ENCODE measurements at places on chromosomes 12 and 14.
A peak's percentile ranks its signal among the peaks of the same experiment; 100 is the strongest.

- peak; percentile 63 for DNase-seq
These were observed 27.3 kb downstream of the RERG start for GRCh38 chr12:15193946-15194345.

DNA sequence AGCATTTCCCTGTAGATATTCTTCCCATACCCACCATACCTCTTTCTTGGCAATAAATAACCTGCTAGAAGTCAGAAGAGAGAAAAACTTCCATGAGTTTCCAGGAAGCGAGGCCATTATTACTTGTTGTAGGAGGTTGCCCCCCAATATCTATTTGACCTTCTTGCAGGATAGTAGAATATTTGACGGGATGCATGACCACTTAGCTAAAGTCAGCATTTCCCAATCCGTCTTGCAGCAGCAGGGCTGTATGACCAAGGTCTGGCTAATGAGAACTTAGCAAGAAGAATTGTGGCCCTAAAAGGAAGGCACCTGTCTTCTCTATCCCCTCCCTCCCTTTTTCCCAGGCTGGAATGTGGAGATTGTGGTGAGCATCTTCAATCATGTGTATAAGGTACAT is 51.5 kb downstream of the NINJ2 start:
- no peak for DNase-seq

- DNase-seq = no peak
These were observed 115.0 kb downstream of the BTG1 start for GRCh38 chr12:92030618-92031017.

GRCh38 chr14:51873221-51873893 is 12.9 kb downstream of the GNG2 start:
- no peak for DNase-seq

DNA sequence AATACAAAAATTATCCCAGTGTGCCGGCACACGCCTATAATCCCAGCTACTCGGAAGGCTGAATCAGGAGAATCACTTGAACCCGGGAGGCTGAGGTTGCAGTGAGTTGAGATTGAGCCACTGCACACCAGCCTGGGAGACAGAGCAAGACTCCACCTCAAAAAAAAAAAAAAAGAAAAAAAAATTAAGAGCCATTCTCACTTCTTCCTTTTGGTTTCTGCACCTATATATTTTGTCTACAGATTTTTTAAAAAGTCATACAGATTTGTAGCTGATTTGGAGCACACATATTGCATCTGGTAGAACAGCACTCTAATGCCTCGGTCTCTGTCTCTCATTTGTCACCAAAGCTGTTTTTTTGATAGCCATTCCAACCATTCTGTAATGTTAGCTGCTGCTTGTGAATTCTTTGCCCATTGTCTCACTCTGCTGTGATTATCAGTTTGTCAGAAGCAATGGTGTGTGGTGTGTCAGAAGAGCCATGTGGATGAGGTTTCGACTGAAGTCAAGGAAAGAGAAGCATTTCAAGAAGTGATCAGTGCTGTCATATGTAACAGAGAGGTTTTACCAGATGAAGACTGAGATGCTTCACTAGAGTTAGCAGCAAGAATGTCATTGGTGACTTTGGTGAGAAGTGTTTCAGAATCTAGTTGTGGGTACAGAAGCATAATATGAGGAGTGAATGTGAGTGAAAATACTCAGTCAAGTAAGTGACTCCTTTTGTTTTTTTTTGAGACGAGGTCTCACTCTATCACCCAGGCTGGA is 8.7 kb upstream of the KTN1 start:
- DNase-seq = no peak

DNA sequence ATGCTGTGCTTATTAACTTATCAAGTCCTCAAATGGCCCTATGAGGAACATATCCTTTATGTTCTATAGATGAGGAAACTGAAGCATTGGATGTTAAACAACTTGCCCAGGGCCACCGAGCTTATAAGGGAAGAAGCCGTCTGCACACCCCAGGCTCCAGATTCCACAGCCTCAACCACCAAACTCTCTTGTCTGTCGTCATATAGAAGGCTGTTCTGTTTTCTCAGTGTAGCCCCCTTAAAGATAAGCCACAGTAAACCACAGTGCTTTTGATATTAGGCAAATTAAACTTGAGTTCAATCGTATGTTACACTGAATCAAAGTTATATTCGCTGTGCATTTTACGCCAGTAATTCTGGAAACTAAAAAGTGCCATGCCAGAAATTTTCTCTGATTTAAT is 116.7 kb downstream of the PRKCH start:
- DNase-seq = no peak

DNA sequence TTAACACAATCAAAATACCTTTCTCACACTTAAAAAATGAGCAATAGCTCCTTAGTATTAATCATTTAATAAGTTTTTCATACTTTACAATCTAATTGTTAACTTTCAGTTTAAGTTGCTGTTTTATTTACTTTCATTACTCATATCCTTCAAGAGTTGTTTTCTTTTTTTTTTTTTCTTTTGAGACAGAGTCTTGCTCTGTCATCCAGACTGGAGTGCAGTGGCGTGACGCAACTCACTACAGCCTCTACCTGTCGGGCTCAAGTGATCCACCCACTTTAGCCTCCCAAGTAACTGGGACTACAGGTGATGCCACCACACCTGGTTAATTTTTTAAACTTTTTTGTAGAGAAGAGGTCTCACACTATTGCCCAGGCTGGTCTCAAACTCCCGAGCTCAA is 16.1 kb downstream of the ZBTB1 start:
- DNase-seq = no peak

DNA sequence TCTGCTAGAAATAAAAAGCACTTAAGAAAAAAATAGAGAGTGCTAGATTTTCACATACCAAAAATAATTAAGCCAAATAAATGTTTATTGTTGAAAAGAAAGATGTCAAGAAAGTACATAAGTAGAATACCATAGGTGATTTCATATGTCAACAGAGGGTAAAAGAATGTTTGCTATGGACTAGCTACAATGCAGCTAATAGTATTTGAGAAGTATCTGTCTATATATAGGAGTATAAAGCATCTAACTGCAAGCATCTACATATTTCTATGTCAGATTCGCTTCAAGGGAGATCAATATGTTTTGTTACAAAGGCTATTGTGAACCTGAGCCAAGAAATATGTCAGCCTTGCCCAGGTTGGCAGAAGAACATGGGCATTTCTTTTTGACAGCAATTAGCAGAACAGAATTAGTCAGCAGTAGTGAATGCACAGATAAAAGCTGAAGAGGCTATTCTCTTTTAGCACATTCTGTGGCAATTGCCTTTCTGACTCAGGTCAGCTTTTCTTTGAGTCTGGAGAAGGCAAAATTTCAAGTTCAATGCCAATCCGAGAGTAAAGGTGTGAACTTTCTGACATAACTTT is 140.1 kb downstream of the ALG10B start:
- no peak for DNase-seq

- no peak for DNase-seq
These were observed 33.2 kb upstream of the KICS2 start for GRCh38 chr12:64255249-64255648.

GRCh38 chr12:129659961-129660622 is 243.7 kb downstream of the TMEM132D start:
- no peak for DNase-seq

DNA sequence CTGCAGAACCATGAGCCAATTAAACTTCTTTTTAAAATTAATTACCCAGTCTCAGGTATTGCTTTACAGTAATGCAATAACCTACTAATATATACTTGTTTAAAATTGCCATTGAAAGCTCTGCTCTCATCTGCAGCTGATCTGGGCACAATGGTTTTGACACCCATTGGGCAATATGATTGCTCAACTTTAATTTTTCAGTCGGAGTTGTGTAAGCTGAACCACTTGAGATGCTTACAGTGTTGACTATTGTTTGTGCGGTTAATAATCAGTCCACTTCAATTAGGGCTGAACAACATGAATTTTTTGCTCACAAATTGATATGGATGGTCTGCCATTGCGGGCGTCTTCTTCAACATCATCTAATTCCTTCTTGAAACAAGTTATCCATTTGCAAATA is 18.0 kb upstream of the OR4K5 start:
- no peak for DNase-seq

GRCh38 chr14:81313775-81314429 is 86.2 kb downstream of the STON2 start:
- DNase-seq = no peak

DNA sequence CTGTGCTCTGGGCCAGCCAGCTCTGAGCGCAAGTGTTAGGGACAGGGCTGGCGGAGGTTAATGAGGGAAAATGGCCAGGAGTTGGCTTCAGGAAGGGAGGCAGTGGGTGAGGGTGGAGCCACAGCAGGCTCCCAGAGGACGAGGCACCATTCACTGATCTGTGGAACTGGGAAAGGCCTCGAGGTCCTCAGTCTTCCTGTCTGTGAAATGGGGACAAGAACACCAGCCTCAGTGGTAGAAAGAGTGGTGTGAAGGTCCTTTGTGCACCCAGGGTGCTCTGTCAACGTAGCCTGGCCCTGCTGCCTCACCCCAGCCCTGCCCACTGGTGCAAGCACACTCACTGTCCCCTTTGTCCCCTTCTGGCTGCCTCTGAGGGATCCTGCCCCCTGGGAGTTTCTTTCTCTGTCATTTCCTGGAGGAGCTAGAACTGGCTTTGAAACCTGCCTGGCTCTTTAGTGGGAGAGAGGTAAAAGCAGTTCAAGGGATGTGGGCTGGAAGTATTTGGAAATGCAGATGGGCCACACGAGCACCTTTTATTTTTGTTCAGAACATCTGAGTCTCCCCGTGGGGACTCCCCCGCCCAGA is 25.0 kb downstream of the SYNDIG1L start:
- DNase-seq = peak; percentile 81

DNA sequence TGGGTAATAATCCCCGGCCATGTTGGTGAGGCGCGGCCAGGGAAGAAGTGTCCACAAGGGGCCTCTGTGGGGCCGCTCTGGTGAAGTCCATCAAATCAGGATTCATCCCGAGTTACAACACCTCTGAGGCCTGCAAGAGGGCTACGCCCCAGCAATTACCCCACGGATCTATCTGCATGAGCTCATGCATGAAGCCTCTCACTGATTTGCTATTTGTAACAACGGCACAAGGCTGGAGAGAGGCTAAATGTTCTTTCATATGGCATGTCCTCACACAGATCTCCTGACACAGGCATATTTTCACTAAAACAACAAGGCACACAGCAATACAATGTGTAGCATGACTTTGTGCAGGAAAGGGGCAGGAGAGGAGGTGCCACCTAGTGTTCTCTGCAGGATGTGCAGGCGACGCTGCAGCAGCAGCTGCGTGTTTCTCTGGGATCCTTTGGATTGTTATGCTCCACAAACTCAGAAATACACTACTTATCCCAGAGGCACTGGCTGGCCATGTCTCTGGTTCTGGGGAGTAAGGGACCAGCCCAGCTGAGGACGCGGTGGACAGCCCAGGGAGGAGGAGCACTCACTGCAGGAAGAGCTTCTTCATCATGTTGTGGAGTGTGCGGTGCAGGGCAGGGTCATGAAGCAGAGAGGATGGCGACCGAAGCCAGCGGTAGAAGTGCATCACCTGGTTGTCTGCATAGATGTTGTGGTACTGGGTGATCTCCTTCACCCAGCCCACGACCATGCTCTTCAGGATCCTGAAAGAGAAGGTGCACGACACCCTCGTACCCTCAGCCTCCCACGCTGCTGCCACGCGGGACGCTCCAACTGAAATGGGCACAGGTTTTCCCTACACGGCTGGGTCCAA is 20.2 kb downstream of the P2RX2 start:
- no peak for DNase-seq

DNA sequence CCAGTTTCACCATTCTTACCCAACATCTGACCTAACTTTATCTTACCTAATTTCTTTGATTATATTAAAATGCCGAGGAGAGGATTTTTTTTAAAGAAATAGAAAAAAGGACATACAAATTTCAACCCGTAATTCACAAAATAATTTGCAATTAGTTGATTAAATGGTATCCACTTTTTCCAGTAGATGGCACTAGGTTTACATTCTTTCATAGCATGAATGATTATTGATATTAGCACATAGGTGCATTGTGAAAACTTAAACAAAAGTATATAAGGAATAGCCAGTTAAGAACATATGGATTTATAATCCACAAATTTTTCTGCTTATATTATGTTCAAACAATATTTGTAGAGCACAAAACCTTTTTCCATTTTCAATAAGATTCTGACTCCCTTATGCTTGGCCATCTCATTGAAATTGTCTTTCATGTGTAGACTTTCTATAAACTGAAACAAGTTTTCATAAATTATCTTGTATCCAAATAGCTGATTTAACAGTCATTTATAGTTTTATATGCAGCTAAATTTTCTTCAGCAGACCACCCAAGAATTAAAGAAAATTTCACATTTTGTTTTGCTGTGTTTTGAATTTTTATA is 35.3 kb downstream of the MSRB3 start:
- no peak for DNase-seq

DNA sequence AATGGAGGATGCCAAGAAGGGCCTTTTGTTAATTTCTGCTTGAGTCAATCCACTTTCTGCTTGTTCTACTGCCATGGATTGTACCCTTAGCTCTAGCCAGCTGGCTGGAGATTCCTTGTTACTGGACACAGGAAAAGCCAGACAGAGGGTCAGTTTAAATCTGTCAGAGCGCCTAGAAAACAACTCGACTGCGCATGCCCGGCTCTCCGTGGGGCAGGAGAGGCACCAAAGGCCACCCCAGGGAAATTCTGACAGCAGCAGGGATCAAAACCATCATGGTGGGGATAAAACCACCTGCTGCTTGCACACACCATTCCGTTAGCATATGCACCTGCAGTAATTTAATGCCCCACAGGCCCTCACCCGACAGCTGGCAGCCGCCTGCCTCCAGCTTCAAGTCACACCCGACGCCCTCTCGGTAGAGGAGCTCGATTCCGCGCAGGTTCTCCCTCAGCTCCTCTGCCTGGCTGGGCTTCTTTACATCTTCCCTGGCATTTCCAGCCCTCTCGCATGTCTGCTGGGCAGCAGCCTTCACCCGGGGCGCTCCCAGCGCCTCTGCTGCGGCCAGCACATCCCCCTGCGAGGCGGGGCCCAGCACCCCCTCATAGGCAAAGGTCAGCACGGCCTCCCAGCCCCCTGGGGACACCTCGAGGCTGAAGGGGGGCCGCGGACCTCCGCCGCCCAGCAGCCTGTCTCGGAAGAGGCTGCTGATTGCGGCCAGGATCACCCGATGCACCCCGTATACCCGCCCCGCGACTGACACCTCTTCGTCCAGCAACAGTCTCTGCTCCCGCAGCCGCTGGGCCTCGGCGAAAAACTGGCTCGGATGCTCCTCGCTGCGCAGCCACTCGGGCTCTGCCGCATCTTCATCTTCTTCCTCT is 1.0 kb downstream of the KLHL33 start:
- peak; percentile 83 for DNase-seq

DNA sequence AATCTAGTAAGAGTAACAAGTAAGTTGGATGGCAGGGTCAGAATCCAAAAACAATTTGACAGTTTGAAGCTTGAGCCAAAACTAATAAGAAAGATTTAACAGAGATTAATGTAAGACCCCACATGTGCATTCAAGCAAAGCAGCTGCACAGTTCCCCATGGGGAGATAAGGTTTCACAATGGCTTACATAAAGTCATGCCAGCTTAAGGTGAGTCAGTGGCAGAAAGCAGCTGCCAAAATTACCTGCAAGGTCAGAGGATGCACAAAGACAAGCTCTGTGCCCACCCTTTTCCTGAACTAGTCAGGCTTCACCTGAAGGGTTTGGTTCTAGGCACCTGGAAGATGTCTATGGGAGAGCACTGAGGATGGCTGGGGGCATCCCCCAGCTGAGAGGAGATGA is 36.6 kb upstream of the KRT77 start:
- no peak for DNase-seq
